ENCODE measurements at places on chromosomes 1 and 21. TPM values are rescaled to one million over a fixed set of nuclear protein-coding genes. Genes with fewer than 3 reads are reported as not detected.

DNA sequence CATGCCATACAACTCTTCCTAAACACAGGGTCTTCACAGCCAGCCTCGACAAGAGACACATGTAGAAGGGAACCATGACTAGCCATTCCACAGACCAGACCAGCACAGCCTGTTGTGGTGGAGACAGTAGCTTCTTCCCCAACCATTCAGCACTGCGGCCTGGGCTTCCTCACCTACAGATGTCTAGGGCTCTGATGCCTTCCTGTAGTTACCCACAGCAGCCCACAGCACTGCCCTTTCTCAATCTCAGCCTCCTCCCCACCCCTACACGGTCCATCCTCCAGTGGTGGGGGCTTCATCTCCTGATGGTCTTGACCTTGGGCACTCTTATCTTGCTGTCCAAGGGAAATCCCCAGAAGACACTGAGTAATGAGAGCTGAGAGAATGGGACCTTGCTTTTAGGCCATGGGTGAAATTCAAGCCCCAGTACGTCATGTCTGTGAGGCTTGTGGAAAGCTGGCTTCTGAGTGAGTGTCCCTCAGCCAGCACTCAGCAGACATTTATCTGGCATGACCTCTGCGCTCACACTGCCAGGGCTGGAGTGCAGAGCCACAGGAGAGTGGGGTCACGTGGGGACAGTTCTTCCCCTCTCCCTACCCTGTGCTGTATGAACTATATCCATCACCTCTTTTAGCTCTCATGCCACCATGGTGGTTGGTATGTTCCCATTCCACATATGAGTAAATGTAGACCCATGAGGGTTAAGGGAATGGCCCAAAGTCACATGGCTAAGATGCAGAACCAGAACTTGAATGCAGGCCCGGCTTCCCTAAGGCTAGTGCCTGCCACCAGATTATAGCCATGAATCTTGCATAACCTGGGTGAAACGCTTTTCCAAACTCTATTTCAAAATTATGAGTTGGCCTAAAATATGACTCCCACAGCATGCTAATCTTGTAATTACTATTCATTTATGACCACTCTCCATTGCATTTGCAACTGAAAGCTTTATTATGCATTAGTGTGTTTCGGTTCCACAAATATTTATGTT is 104.7 kb downstream of the HIVEP3 start:
- no peak for DNase-seq

DNA sequence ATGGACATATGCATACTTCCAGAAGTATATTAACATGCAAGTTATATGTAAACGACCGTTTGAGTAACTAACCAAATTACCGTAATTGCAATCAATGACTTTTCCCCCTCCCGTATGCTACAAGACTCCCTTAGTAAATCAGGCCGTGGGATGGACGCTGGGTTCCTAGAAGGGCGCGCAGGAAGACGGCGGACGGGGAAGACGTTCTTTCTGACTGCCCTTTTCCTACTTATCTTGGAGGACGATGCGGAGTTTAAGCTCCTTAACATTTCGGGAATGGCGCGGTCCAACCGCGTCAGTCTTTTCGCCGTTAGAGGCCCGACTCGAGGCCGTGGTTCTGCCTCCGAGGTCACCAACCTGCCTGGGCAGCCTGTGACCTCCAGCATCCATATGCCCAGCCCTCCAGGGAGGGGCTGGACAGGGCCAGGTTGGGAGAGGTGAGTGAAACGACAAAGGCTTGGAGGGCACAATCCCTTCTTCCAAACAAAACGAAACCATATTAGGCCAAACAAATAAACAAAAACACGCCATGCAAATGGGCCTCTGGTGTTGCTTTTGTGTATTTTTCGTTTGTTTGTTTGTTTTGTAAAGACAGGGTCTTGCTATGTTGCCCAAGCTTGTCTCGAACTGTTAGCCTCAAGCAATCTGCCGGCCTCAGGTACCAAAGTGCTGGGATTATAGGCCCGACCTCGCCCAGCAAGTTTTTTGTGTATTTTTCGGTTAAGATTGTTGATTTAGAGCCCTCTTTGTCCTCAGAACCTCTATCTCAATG is 873 bp upstream of the PI4KB start:
- DNase-seq, result peak; percentile 13

DNA sequence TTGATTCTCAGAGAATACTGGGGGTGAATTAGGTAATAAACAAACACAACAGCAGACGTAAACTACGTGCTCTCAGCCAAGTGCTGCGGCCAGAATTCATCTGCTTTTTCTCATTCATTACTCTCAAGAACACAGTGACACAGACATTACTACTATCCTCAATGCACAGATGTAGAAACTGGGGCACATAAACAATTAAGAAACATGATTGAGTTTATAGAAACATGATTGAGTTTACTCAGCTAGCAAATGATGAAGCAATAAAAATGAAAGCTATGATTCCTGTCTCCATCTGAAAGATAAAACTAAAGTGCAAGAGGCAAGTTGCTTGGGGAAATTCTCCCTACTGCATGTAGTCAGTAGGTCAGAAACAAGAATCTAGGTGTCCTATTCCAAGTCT is 140.5 kb downstream of the IFI44 start:
- no peak for DNase-seq

- DNase-seq, result no peak
Observed at GRCh38 chr1:206074839-206075238, 21.9 kb downstream of the RHEX start.

GRCh38 chr1:19606817-19607642 is 37.1 kb upstream of the NBL1 start:
- DNase-seq, result no peak

The S100A14 gene
- 141 TPM for total RNA-seq

The ADAMTS1 gene
- total RNA-seq, result 67.3 TPM

The TMEM9 gene
- 57.1 TPM for total RNA-seq

The LCE1B gene
- 1.9 TPM for total RNA-seq

Data from skin of body (tissue), 3 donors.